NCI-H526 (cell line): ENCODE measurements at places on chromosomes 4 and X.
A peak's percentile ranks its signal among the peaks of the same experiment; 100 is the strongest.

GRCh38 chrX:130173190-130173895, 1.6 kb downstream of the RAB33A start:
- DNase-seq = no peak

DNA sequence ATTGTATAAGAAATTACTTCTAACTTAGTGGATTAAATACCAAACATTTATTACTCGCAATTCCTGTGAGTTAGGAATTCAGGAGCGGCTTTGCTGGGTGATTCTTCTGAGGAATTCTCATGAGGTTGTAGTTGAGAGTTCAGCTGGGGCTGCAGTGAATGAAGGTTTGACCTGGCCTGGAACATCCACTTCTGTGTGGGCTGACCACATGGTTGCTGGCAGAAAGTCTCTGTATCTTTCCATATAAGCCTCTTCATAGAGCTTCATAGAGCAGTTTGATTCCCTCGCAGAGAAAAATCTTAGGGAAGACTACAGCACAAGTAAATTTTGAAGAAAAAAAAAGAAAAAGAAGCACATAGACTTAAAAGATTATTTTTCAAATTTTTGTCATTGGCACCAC, 339.7 kb upstream of the NWD2 start:
- DNase-seq = no peak

GRCh38 chr4:109608879-109609278, 48.8 kb downstream of the MCUB start:
- DNase-seq = no peak

GRCh38 chr4:172857026-172857425, 311.6 kb upstream of the GALNT7 start:
- DNase-seq = no peak

GRCh38 chrX:39952989-39953388, 144.8 kb downstream of the BCOR start:
- DNase-seq = peak; percentile 67

GRCh38 chrX:107826238-107827029, 768 bp downstream of the MID2 start:
- DNase-seq = peak; percentile 75

GRCh38 chr4:81786766-81787165, 315.1 kb upstream of the RASGEF1B start:
- DNase-seq = no peak

DNA sequence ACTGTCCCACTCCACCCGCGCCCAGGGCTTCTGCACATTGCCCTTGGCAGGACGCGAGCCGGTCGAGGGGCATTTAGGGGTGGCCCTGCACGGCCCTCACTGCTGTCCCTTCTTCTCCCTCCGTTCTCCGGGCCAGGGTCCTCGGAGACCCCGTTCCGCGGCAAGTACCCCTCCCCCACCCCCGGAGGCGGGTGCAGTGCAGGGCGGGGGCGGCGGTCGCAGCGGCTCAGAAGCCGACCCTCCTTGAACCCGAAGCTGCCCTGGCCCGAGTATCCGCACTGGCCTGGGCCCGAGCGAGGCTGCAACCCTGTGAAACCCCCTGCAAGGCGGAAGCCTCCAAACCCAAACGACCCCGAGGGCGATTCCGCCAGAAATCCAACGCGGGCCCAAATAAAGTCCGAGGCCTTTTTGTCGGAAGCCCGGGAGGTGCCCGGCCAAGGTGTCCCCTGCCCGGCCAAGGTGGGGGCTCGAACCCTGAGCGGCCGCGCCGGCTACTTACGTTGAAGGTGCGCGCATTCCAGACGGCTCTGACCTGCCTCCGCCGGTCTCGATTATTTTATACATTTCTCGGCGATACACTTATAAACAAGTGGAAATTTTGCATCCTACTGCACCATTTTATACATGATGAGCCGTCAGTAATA, 53.1 kb upstream of the TMEM33 start:
- DNase-seq = no peak

DNA sequence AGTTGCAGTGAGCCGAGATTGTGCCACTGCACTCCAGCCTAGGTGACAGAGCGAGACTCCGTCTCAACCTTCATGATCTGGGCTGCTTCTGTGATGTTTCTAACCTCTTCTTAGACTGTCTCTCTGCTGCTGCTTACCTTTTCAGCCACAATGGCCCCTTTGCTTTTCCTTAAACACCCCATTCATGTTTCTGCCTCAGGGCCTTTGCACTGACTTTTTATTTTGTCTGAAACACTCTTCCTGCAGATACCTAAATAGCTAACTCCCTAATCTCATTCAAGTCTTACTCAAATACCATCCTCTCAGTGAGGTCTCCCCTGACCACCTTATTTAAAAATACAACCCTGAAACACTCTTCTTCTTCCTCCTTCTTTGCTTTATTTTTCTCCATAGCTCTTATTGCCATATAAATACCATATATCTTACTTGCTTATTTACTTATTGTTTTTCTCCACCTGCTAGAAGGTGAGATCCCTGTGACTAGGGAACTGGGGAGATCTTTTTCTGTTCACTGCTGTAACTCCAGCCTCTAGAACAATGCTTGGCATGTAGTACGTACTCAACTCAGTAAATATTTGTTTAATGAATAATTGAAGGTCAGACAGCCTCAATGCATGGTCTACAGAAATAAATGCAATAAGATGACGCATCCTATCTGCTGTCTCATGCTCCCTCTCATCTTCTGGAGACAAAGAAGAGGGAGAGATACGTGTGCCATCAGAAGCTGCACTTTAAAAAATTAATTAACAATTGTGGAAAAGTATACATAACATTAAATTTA, 43.8 kb upstream of the SETD7 start:
- no peak for DNase-seq

GRCh38 chrX:96480081-96480480, 204.6 kb upstream of the DIAPH2 start:
- DNase-seq = no peak

DNA sequence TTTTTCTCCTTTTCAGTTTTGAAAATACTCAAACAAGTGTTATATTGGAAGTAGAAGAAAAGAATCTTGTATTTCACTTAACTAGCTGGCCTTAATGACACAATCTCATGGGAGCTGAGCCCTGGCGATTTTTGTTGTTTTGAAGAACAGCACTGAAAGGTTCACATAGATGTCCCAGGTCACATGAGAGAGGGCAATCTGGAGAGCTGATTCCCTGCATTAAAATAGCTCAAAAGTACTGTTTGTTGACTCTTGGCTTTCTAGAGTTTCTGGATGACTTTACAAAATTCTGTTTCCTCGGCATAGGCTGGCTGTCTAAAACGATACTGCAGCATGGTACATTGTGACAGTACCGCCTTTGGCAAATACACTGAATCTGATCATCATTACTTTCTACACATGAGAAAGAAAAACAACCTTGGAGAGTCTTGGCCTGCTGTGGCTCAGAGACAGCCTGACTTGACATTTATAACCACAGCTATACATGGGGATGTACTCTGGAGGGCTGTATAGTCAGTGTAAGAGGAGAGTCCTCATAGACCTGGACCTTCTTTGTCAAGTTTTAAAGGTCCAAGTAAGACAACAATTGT, 119.8 kb upstream of the PDLIM3 start:
- DNase-seq = no peak

- no peak for DNase-seq
Measured at GRCh38 chr4:137474711-137475301, 57.5 kb downstream of the PCDH18 start.

- DNase-seq = no peak
Measured at GRCh38 chrX:67780694-67781109, 236.9 kb downstream of the AR start.

DNA sequence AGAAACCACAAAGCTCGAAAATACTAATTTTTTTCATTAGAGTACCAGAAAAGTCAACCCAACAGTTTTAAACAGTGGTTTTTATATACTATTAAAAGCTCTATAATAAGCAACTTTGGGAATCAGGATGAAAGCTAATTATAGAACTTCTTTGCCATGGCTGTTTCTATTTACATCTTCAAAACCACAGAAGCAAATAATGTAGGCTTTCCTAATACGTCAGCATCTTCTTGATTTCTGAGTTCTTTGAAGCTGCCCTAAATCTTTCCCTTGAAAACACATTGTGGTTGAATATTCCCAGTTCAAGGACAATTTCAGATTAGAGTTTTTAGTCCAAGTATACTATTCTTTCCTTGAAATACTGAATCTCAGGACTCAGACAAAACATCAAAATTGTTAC, 460.2 kb upstream of the FAT1 start:
- no peak for DNase-seq

GRCh38 chr4:143302536-143302935, 34.1 kb upstream of the GAB1 start:
- DNase-seq = no peak

GRCh38 chrX:97846718-97847237, 963.1 kb downstream of the RPA4 start:
- no peak for DNase-seq

DNA sequence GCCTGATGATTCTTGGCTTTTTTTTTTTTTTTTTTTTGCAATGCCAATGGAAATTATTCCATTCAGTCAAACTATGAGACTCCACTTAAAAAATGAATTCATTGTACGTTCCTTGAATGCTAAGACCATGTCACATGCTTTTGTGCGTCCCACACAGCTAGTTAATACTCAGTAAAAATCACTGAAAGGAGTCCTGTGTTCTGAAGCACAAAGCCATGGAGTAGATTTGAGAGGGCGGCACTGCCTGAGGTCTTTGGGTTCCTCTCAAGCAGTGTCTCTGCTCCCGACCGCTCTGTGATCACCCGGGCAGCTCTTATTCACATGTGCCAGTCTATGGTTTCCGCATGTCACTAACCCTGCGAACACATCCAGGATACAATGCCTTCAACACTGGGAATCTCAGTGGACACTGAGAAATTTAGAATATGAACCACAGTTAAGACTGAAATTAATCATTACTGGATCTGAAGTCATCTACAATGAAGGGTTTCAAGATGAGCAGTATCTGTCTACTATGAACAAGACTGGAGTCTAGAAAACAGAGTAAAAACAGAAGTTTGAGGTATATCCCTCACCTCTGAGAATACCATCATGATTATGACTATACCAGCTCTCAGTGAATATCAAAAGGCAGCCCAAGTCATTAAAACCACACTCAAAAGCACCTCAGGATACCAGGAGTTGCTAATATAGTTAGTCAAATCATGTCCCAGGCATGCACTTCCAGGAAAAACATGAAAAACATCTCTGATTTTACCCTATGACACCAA, 193.0 kb downstream of the MGST2 start:
- DNase-seq = no peak

- no peak for DNase-seq
Measured at GRCh38 chr4:158656439-158656838, 15.2 kb downstream of the C4orf46 start.

GRCh38 chr4:95263391-95263790, 285.4 kb downstream of the UNC5C start:
- no peak for DNase-seq

- DNase-seq = no peak
Measured at GRCh38 chrX:57651169-57651919, 28.7 kb downstream of the NLRP2B start.

GRCh38 chr4:183721207-183722081, 62.4 kb downstream of the TRAPPC11 start:
- no peak for DNase-seq

DNA sequence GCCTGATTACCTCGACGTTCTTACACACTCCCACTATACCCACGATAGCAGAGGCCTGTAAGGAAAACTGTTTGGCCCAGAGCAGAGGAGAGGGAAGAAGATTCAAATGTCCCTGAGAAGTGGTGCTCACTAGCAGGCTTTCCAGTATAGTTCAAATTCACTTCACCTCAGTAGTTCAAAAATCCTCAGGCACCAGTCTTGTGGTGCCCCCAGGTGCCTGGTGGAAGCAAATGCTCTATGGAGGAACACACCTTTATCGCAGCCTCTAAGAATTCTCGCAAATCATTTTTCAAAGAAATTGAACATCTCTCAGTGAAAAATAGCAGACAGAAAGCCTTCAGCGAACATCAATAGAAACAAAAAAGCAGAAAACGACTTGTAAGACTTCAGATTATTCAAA, 12.2 kb upstream of the MTMR1 start:
- DNase-seq = peak; percentile 34

GRCh38 chrX:155747520-155747919, 133.6 kb upstream of the VAMP7 start:
- DNase-seq = no peak

DNA sequence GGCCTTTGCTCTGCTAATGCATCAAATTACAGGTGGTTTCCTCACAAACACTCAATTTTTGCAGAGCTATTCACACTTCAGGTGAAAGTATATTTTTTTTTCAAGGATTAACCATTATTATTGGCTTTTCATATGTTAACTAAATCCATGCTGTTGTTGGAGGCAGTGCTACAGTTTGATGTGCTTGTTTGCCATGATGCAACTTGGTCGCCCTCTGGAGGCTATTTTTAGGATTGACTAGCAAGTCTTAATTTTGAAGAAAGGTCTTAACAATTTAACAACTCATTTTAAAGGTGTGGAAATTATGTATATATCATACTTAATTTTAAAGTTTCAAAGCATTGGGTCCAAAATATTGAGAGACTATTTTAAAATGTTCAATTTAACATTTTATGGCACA, 168.8 kb upstream of the FAM47A start:
- peak; percentile 7 for DNase-seq

GRCh38 chr4:67036791-67037190, 508.5 kb downstream of the CENPC start:
- no peak for DNase-seq

- DNase-seq = no peak
Measured at GRCh38 chr4:44983083-44983482, 256.7 kb upstream of the GNPDA2 start.

DNA sequence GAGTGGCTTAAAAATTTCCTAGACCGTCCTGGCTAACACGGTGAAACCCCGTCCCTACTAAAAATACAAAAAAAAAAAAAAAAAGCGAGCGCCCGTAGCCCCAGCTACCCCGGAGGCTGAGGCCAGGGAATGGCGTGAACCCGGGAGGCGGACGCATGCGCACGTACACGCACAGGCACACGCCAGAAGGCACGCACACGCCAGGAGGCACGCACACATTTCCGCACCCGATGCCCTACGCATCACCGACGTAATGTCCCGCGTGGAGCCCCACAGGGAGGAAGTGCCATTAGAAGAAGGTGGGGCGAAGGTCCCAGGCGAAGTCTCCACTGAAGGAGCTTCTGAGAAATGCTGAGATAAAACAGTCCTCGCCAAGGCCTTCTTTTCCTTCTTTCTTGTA, 41.4 kb downstream of the NLGN4X start:
- no peak for DNase-seq

GRCh38 chrX:42577936-42578470, 200.0 kb downstream of the PPP1R2C start:
- no peak for DNase-seq

GRCh38 chr4:105036991-105037390, 109.7 kb upstream of the TET2 start:
- no peak for DNase-seq

DNA sequence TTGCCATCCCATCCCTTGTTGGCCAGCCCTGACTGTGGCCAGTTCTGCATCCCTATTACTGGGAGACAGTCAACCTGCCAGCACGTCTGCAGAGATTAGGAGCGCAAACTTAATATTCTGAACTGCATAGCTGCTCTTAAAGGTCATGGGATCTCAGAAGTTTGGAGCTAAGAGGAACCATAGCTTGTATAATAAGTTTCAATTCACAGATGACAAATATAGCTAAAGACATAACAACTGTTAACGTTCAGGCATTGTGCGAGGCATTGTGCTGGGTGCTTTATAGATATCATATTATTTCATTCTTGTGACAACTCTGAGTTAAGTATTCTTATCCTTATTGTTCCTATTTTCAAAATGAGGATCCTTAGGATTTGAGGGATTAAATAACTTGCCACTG, 3.7 kb downstream of the SCARB2 start:
- no peak for DNase-seq

- no peak for DNase-seq
Measured at GRCh38 chr4:99323756-99324155, 2.6 kb upstream of the ADH1B start.
